ENCODE measurements at places on chromosomes 5 and 9.

DNA sequence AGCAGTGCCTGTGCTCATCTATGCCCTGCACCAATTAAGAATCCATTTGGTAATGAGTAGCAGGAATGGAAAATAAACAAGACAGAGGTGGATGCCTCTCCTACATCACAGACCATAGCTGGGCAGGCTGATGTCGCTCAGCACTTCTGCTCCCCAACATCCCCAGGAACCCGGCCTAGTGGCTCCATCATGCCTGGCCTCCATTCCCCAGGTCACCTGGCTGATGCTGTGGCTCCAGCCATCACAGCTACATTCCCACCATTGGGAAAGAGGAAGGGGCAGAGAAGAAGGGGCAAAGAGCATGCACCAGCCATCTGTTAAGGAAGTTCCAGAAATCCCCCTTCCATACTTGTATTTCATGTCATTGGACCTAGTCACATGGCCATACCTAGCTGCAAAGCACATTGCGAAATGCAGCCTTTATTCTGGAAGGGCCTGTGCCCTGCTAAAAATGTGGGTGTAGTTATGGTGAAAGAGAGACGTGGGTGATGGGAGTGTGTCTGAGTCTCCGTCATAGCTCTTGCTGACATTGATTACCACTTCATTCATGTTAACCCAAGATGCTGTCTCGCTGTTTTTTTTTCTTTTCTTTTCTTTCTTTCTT, 86.1 kb upstream of the ADAMTS2 start:
- no peak for DNase-seq

GRCh38 chr5:157689942-157690689, 18.8 kb downstream of the C5orf52 start:
- DNase-seq, result peak; percentile 54

DNA sequence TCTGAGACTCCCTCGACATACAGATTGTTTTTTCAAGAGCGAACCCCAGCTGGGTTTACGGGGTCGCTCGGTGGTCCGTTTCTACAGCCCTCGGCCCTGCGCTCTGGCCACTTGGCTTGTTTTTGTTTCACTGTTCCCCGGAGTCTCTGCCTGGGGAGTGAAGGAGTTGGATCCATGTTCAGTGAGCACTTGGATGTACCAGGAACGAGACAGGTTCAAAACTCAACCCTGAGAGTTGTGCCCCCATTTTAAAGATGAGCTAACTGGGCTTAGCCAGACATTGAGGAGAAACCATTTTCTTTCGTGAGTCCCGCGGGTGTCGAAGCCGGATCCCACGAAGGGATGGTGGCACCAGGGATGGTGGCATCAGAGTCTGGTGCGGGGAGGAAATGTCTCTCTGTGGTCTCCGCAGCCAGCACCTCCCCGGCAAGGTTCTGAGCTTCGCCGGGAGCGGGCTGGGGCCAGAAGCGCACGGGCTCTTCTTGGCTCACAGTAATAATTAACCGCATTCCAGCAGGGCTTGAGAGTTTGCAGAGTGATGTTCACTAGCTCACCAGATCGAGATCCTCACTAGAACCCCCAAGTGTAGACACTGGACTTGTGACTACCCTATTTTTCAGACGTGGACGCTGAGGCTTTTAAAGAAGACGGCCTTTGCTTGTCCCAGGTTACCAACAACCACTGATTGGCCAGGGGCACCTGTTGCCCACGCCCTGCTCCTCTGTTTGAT, 1.0 kb downstream of the MSX2 start:
- no peak for DNase-seq

DNA sequence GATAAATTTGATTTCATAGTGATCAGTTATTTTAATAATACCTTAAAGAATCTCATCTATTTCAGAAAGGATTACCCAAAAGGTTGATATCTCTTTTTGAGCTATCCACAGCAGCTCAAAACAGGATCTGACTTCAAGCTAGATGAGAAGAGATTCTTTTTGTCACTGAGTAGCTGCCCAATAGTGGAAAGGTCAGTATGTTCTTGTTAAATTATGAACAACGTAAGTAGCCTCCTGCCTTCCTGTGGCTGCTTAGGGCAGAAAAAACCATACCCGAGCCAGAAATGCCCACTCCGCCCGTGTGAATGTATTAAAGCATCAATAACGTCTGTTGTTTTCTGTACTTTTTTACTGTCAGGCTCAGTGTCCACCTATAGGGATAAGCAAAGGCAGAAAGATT, 51.3 kb upstream of the PRUNE2 start:
- DNase-seq, result no peak

GRCh38 chr5:68343421-68343826, 127.9 kb downstream of the PIK3R1 start:
- peak; percentile 38 for DNase-seq

DNA sequence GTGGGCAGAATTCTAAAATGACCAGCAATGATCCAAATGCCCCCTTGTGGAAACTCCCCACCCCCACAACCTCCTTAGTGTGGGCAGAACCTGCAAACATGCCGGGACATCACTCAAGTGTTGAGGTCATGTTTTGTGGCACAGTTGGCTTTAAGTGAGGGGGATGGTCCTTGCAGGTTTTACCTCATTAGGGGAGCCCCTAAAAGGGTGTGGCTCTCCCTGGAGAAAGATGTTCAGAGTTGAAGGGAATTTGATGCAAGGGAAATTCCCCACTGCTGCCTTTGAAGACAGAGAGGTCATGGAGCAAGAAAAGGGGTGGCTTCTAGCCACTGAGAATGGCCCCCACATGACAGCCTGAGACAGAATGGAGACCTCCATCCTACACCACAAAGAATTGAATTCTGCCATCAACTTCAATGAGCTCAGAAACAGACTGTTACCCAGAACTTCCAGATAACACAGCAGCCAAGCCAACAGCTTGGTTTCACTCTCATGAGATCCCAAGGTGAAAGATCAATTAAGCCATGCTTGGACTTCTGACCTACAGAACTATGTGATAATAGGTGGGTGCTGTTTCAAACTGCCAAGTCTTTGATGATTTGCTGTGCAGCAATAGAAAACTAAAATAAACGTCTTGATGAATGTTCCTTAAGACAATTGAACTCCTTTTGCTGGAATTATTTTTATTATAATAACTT, 103.4 kb downstream of the MED10 start:
- DNase-seq, result no peak

- DNase-seq, result no peak
Observed at GRCh38 chr9:127201071-127201541, 63.5 kb upstream of the GARNL3 start.

DNA sequence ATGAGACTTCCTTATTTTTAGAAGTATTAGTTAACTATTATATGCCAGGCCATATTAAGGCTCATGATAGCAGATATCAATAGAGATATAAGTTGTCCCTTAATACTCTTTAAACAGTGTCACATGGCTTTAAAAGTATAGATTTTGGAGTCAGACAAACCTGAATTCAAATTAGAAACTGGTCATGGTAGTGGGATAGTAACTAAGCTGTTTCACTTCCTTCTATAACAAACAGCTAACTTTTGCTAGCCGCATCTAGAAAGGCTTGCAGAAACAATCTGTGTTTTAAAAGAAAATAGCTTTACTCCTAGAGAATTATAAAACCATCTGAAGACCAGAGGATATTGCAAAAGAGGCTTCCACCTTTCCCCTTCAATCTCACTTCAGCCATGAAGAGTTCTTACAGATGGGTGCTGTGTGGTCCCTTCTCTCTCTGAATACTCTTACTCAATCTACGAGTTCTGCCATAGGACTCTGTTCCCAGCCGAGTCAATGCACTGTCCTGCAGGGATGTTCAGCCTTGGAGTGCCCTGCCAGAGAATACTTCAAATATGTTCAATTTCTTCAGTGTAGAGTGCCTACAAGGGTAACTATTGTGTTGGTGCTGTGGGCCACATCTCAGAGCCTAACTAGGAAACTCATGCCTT, 810.2 kb downstream of the EFNA5 start:
- DNase-seq, result no peak

DNA sequence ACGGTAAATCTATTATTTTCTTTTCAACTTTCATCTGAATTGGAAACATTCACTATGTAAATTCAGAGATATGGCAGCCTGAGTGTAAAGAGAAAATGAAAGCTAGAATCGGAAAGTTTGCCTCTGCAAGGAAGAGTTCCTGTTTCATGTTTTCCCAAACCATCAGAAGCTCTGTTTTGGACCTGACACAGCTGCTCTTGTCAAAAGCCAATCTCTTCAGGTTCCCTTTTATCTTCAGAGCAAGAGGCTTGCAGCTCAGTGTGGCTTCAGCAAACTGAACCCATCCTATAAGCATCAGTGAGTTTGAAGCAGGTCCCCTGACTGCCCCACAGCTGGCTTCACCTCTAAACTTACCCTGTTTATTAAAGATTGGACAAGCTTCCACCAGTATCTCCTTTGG, 1099.7 kb downstream of the DTWD2 start:
- DNase-seq, result no peak

DNA sequence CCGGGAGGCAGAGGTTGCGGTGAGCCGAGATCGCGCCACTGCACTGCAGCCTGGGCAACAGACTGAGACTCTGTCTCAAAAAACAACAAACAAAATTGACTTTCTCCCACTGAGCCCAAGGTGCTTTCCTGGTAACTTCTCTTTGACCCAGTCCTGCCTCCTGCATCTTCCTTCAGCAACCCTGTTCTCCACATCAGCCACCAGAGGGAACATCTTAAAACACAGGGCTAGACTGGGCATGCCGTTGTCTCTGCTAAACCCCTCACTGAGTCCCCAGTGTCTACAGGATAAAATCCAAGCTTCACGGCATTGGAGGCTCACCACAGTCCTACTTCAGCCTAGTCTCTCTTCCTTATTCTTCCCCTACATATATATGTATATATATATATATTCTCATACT, 39.8 kb upstream of the KCNMB1 start:
- no peak for DNase-seq

- DNase-seq, result no peak
Observed at GRCh38 chr5:115573133-115573532, 28.6 kb upstream of the FEM1C start.

GRCh38 chr5:24606971-24607370, 37.8 kb downstream of the CDH10 start:
- no peak for DNase-seq

GRCh38 chr5:31638345-31638744, 586 bp upstream of the PDZD2 start:
- no peak for DNase-seq

GRCh38 chr9:33168941-33169544, 1.9 kb upstream of the B4GALT1 start:
- DNase-seq, result no peak

GRCh38 chr9:18520416-18521047, 46.6 kb downstream of the ADAMTSL1 start:
- no peak for DNase-seq

Data from activated T-cell treated with anti-CD3 and anti-CD28 coated beads, Interleukin-2, amount 50 U/mL, for 48 hours (primary cell).